ENCODE measurements at places on chromosomes 7 and 10. TPM values are rescaled to one million over a fixed set of nuclear protein-coding genes. Genes with fewer than 3 reads are reported as not detected.
A peak's percentile ranks its signal among the peaks of the same experiment; 100 is the strongest.

- no peaks in the 10 kb centered on the region for H3K36me3 ChIP-seq
- no peak overlapping the region for H3K27ac ChIP-seq
- no peak overlapping the region for H3K4me3 ChIP-seq
- DNase-seq: no peak
- no peaks in the 10 kb centered on the region for H3K4me1 ChIP-seq
These were observed 26.6 kb downstream of the TET1 start for GRCh38 chr10:68586606-68587305.

GRCh38 chr10:111973306-111973705, 210.3 kb downstream of the GPAM start:
- no peaks in the 10 kb centered on the region for H3K27me3 ChIP-seq
- H3K4me1 ChIP-seq: no peaks in the 10 kb centered on the region
- H3K4me3 ChIP-seq: no peak overlapping the region
- H3K27ac ChIP-seq: no peak overlapping the region

- H3K27me3 ChIP-seq: no peaks in the 10 kb centered on the region
- peaks cover 21% of the 10 kb centered on the region for H3K36me3 ChIP-seq
- H3K4me1 ChIP-seq: peaks cover 100% of the 10 kb centered on the region
- H3K27ac ChIP-seq: peak overlapping the region; percentile 92
- H3K4me3 ChIP-seq: no peak overlapping the region
These were observed 40.3 kb upstream of the SH2D4B start for GRCh38 chr10:80497187-80498077.

GRCh38 chr7:36598054-36598674, 126.1 kb downstream of the AOAH start:
- peaks cover 100% of the 10 kb centered on the region for H3K36me3 ChIP-seq
- no peak for DNase-seq
- peaks cover 23% of the 10 kb centered on the region for H3K4me1 ChIP-seq
- peak overlapping the region; percentile 43 for H3K27ac ChIP-seq

GRCh38 chr7:70779321-70779720, 352.6 kb upstream of the GALNT17 start:
- H3K27me3 ChIP-seq: no peaks in the 10 kb centered on the region
- no peak for DNase-seq
- H3K4me3 ChIP-seq: no peak overlapping the region
- H3K4me1 ChIP-seq: no peaks in the 10 kb centered on the region
- H3K36me3 ChIP-seq: no peaks in the 10 kb centered on the region

- no peak overlapping the region for H3K4me3 ChIP-seq
- no peaks in the 10 kb centered on the region for H3K36me3 ChIP-seq
- H3K27ac ChIP-seq: no peak overlapping the region
- no peaks in the 10 kb centered on the region for H3K27me3 ChIP-seq
These were observed 36.8 kb downstream of the CHST3 start for GRCh38 chr10:72001033-72001395.

GRCh38 chr10:28853195-28853594, 175.9 kb downstream of the BAMBI start:
- DNase-seq: no peak
- no peaks in the 10 kb centered on the region for H3K4me1 ChIP-seq
- no peaks in the 10 kb centered on the region for H3K27me3 ChIP-seq

GRCh38 chr7:140285938-140286337, 109.2 kb upstream of the KDM7A start:
- H3K36me3 ChIP-seq: no peaks in the 10 kb centered on the region
- H3K27ac ChIP-seq: no peak overlapping the region
- DNase-seq: no peak
- no peak overlapping the region for H3K4me3 ChIP-seq
- H3K4me1 ChIP-seq: peaks cover 15% of the 10 kb centered on the region
- H3K27me3 ChIP-seq: no peaks in the 10 kb centered on the region

- H3K36me3 ChIP-seq: no peaks in the 10 kb centered on the region
- H3K4me3 ChIP-seq: no peak overlapping the region
- H3K4me1 ChIP-seq: no peaks in the 10 kb centered on the region
- H3K27ac ChIP-seq: no peak overlapping the region
These were observed 20.0 kb upstream of the ZNF438 start for GRCh38 chr10:31051703-31052102.

DNA sequence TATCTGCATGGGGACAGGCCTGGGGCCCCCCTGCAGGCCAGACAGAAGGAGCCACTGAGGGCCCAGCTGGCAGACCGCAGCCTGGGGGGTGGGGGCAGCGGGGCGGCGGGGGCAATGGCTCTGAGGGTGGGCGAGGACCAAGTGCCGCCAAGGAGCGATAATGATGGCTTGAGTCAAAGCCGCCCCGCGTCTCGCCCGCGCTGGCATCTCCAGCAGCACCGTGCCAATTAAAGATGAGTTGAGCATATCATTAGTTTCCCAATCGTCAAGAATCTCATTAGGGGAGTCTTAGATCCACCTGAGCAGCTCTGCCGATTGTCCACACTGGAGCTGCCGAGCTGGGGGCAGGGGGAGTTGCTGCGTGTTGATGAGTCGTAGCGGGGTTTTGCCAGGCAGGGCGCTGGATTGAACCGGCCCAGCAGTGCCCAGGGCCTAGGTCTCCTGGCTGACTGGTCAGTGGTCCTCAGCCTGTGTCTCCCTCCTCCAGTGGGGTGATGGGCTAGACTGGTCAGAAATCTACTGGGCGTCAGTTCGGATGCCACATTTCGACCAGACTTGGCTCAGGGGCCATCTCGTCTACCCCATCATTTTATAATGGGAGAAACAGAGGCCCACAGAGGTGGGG, 41.0 kb upstream of the PSMG3 start:
- no peak overlapping the region for H3K27ac ChIP-seq
- no peak for DNase-seq
- H3K27me3 ChIP-seq: peaks cover 3% of the 10 kb centered on the region
- no peaks in the 10 kb centered on the region for H3K4me1 ChIP-seq
- H3K36me3 ChIP-seq: no peaks in the 10 kb centered on the region

DNA sequence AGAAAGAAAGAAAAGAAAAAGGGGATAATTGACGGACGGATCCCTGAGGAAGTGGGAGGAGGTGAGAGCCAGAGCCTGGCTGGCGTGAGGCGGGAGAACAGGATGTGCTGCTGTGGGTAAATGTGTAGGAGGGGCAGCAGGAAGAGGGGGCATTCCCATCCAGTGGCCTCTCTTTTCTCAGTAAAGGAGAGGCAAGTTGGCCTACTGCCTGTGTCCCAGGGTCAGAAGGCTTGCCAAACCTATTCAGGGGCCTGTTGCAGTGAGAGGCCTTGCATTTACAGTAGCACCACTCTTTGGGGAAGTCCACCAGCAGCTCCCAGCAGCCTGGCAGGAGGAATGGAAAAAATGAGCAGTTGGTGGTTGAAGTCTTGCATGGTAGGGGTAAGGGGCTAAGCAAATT, 26.6 kb upstream of the ASCC1 start:
- H3K4me1 ChIP-seq: peaks cover 15% of the 10 kb centered on the region
- no peak overlapping the region for H3K27ac ChIP-seq
- no peaks in the 10 kb centered on the region for H3K27me3 ChIP-seq
- DNase-seq: no peak

- no peaks in the 10 kb centered on the region for H3K36me3 ChIP-seq
- no peak overlapping the region for H3K4me3 ChIP-seq
- no peaks in the 10 kb centered on the region for H3K4me1 ChIP-seq
- DNase-seq: no peak
These were observed 263.0 kb upstream of the ETV1 start for GRCh38 chr7:14252458-14252857.

DNA sequence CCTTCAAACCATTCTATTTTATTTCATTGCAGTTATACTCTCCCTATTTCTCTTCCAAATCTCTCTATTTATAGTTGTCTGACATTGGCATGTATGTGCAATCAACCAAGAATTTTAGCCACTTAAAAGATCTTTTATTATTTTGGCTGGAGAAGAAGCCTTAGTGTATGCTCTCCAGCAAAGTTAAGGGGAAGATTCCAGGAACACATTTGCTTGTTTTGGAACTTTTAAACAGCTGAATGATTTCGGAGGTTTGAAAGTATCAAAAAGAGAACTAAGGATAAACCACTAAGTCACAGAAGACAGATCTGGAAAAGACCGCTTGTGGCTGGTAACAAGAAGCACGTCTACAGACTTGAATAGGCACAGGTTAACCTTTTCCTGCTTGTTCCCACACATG, 182.2 kb upstream of the FZD1 start:
- no peak overlapping the region for H3K4me3 ChIP-seq
- no peak overlapping the region for H3K27ac ChIP-seq
- H3K27me3 ChIP-seq: no peaks in the 10 kb centered on the region
- H3K4me1 ChIP-seq: no peaks in the 10 kb centered on the region
- H3K36me3 ChIP-seq: no peaks in the 10 kb centered on the region

DNA sequence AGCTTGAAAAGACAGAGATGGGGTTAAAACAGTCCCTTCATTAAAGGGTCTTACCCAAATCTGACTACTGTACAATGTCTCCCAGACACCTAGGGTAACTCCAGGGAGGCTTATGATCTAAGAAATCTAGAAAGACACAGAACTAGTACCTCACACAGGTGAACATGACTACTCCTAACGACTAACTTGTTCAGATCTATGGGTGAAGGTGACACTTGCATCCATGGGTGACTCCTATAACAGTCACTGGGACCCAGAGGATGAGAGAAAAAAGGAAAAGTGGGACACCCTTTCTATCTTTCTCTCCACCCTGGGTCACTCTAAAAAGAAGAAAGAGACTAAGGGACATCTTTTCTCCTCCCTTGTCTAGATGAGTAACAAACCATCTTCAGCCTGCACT, 19.2 kb downstream of the AKR1C8 start:
- H3K4me1 ChIP-seq: no peaks in the 10 kb centered on the region
- H3K4me3 ChIP-seq: no peak overlapping the region
- H3K27me3 ChIP-seq: no peaks in the 10 kb centered on the region
- DNase-seq: no peak
- no peak overlapping the region for H3K27ac ChIP-seq

DNA sequence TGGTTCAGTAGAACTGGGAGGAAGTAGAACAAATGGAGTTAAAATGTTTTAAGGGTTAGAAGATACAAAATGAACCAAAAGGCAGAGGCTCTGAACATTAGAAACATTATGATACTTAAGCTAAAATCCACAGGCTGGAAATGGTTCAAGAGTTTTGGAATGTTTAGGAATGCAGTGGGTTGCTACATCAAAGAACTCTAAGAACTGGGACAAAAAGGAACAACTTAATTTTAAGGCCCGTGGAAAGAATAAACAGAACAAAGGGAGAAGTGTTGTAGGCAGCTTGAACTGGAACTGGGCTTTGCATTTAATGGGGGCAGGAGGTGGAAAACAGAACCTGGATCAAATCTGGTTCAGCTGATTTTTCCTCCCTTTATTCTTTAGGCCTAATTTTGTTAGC, 3.5 kb upstream of the C7orf25 start:
- no peak overlapping the region for H3K4me3 ChIP-seq
- peaks cover 11% of the 10 kb centered on the region for H3K4me1 ChIP-seq
- H3K27me3 ChIP-seq: no peaks in the 10 kb centered on the region
- H3K36me3 ChIP-seq: peaks cover 51% of the 10 kb centered on the region

- no peaks in the 10 kb centered on the region for H3K27me3 ChIP-seq
- DNase-seq: no peak
- no peaks in the 10 kb centered on the region for H3K36me3 ChIP-seq
- no peaks in the 10 kb centered on the region for H3K4me1 ChIP-seq
- H3K27ac ChIP-seq: no peak overlapping the region
These were observed 127.6 kb upstream of the UNC5B start for GRCh38 chr10:71084818-71085126.

DNA sequence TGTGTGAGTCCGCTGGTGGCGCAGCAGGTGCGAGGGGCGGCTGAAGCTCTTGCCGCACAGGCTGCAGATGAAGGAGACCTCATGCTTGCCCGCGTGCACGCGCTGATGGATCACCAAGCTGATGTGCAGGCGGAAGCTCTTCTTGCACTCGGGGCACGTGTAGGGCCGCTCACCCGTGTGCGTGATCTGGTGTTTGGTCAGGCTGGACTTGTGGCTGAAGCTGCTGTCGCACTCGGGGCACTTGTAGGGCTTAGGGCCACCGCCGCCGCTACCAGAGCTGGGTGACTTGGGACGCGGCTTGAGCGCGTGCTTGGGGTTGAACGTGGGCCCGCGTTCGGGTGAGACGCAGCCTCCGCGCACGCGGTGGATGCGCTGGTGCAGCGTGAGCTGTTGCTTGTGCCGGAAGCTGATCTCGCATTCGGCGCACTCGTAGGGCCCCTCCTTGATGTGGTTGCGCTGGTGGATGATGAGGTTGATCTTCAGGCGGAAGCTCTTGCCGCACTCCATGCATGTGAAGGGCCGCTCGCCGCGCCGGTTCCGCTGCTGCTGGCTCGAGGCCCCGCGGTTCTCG, 28.7 kb downstream of the ZNF777 start:
- peaks cover 60% of the 10 kb centered on the region for H3K36me3 ChIP-seq
- no peak overlapping the region for H3K27ac ChIP-seq
- H3K27me3 ChIP-seq: no peaks in the 10 kb centered on the region
- no peak overlapping the region for H3K4me3 ChIP-seq
- no peak for DNase-seq

GRCh38 chr7:33459340-33459751, 330.0 kb downstream of the BBS9 start:
- DNase-seq: no peak
- H3K36me3 ChIP-seq: no peaks in the 10 kb centered on the region
- H3K4me3 ChIP-seq: no peak overlapping the region
- H3K27ac ChIP-seq: no peak overlapping the region
- no peaks in the 10 kb centered on the region for H3K4me1 ChIP-seq

- no peaks in the 10 kb centered on the region for H3K4me1 ChIP-seq
- no peaks in the 10 kb centered on the region for H3K36me3 ChIP-seq
- H3K27ac ChIP-seq: no peak overlapping the region
- no peak overlapping the region for H3K4me3 ChIP-seq
- DNase-seq: no peak
- peaks cover 39% of the 10 kb centered on the region for H3K27me3 ChIP-seq
These were observed 3.2 kb upstream of the IGFBP3 start for GRCh38 chr7:45924283-45924682.

DNA sequence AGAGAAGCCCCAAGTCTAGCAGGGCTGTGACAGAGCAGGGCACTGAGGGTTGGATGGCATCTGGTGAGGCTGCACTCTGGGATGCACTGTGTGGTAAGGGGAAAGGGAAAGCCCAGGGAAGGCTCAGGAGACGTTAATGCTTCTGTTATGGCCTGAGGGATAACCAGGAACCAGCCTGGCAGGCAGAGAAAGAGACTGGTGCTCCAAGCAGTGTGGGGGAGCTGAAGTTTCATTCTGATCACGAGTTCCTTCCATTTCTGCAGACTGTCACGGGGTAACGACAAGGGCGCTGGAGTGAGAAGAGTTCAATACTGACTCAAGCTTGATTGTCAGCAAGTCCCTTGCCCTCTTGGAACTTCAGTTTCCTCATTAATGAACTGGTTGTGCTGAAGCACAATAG, 730.9 kb downstream of the GRID1 start:
- H3K36me3 ChIP-seq: no peaks in the 10 kb centered on the region
- no peaks in the 10 kb centered on the region for H3K27me3 ChIP-seq
- no peak overlapping the region for H3K27ac ChIP-seq

Gene HKDC1
- not detected for polyA plus RNA-seq

Gene SLC26A5
- polyA plus RNA-seq: not detected

Gene PRTFDC1
- not detected for polyA plus RNA-seq

Gene CLCN1
- polyA plus RNA-seq: 0.14 TPM

Gene NXPH1
- polyA plus RNA-seq: not detected

Gene PDK4
- 2.2 TPM for polyA plus RNA-seq

Gene PGAM2
- not detected for polyA plus RNA-seq

Gene CALHM1
- polyA plus RNA-seq: not detected

Data from CD14-positive monocyte (primary cell).